ENCODE measurements at places on chromosomes 13 and 19.

DNA sequence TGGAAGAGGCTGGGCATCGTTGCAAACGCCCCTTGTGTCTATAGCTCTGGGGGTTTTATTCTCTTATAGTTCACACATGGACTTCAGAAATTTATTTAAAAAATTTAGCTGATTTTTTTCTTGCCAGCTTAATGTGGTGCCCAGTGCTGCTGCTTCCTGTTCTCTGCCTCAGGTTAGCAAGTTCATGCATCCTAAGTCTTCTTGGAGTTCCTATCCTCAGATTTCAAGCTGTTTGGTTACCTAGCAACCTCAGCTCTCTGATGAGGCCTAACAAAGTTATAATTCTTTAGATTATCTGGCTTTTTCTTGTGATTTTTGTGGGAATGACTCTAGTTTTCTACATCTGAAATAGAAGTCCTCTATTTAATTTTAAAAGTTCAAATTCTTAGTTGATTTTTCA, 250.9 kb downstream of the MAB21L1 start:
- no peak for DNase-seq

GRCh38 chr13:81375709-81376108, 1034.8 kb upstream of the SPRY2 start:
- DNase-seq: no peak

DNA sequence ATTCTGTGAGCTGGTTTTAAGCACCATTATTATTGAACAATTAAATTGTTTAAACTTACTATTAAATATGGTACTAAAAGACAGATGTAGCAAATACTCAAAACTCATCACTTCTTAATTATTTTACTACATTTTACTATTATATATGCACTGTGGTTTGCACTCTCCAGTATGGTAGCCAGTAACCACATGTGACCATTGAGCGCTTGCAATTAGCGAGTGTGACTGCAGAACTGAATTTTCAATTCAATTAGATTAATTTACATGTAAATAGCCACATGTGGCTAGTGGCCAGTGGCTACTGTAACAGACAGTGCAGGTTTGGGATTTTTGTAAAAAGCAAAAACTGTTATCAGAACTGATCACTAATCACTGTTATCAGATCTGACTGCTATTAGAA, 208.2 kb upstream of the SOX21 start:
- DNase-seq: no peak

DNA sequence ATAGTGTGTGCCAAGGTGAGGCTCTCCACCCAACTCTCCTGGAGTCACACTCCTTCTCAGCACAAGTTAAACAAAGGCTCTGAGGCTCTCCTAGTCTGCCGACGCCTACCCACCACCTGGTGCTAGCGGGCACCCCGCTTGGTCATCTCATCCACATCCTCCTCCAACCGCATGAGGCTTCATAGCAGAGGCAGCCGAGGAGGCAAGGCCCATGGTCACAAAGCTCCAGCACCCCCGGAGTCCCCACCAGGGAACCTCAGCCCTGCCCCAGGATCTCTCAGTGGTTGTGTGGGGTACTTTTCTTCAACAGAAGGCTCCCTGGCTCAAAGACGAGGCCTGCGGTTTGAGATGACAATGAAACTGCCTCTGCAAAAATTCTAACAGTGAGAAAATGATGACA, 43.0 kb downstream of the STK24 start:
- no peak for DNase-seq

GRCh38 chr19:32682317-32682716, 6.7 kb downstream of the RGS9BP start:
- no peak for DNase-seq

GRCh38 chr13:22828081-22828480, 352.7 kb upstream of the SGCG start:
- DNase-seq: no peak

DNA sequence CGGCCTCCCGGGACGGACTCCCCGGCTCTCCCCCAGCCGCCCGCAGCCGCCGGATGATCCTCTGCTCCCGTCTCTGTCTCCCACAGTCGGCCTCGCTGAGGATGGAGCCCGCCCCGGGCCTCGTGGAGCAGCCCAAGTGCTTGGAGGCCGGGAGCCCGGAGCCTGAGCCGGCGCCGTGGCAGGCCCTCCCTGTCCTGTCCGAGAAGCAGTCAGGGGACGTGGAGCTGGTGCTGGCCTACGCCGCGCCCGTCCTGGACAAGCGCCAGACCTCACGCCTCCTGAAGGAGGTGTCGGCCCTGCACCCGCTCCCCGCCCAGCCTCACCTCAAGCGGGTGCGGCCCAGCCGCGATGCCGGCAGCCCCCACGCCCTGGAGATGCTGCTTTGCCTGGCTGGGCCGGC, 6.8 kb downstream of the ADAT3 start:
- no peak for DNase-seq

All from NCI-H146 (cell line).